ENCODE measurements at places on chromosomes 12 and 14.

- DNase-seq, result no peak
Observed at GRCh38 chr14:100292776-100293461, 13.3 kb downstream of the SLC25A29 start.

GRCh38 chr12:121668750-121669520 lies 519 bp downstream of the MORN3 start:
- no peak for DNase-seq

DNA sequence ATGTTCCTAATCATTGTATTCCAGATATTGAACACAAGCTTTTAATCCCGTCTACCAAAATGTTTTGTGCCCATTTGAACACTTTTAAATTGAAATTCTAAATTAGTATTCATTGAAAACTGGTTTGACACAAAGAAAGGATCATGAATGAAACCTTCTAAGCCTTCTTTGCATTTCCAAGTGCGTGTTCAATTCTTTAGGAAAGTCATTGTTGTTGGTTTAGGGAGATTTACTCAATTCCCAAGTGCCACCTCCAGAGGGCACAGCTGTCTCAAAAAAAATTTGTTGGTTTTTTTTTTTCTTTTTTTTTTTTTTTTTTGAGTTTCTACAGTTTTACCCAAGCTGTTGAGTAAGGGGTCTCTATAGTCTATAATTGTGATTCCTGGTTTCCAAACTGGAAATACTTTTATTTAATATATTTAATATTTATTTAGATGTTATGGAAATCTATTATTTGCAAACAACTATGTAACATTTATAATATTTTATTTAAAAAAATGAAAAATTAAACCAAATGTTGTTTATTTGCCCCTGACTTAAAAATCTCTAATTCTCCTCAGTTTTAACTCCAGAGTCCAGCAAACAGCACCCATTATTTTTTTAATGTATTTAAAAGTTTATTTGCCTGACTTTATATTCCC lies 79.9 kb downstream of the NEDD1 start:
- peak; percentile 75 for DNase-seq

- no peak for DNase-seq
Observed at GRCh38 chr12:52054833-52055730, 3.8 kb downstream of the NR4A1 start.

DNA sequence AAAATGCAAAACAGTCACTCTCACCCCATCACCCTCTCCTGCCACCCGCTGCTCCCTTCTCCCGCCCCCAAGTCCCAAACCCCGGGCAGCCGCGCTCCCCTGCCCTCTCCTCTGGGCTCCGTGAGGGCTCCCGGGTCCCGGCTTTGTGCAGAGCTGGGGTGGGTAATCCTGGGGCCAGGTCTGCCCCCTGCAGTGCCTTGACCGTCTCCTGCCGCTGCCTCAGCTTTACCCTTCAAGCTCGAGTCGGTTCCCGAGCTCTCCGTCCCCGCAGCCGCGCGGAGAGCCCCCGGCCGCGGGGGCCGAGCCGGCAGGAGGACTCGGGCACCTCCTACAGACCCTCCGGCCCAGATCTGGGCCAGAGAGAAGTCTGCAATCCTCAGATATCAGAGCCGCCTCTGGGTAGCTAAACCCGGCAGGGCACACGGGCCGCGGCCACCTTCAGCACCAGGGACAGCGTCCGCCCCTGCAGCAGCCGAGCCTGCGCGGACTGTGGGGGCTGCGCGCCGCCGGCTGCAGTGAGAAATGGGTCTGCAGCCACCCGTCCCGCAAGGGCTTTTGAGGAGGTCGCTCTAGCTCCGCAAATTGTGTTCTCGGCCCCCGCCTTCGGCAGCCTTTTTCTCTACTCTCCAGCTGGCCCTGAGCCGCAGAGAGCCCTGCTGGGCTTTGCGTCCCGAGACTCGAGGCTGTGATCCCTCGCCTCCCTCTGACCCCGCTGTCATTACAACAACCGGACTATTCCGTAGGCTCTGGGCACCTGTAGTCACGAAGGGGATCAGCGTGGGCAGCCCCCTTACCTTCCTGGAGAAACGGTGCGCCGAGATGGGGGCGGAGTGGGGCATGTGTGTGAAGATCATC lies 1.2 kb downstream of the PRMT8 start:
- no peak for DNase-seq

- DNase-seq, result no peak
Observed at GRCh38 chr14:38209572-38210557, 2.2 kb downstream of the SSTR1 start.

GRCh38 chr14:90697577-90698206 lies 118.5 kb downstream of the TTC7B start:
- DNase-seq, result peak; percentile 49

- no peak for DNase-seq
Observed at GRCh38 chr12:1974812-1975211, 29.4 kb downstream of the DCP1B start.

DNA sequence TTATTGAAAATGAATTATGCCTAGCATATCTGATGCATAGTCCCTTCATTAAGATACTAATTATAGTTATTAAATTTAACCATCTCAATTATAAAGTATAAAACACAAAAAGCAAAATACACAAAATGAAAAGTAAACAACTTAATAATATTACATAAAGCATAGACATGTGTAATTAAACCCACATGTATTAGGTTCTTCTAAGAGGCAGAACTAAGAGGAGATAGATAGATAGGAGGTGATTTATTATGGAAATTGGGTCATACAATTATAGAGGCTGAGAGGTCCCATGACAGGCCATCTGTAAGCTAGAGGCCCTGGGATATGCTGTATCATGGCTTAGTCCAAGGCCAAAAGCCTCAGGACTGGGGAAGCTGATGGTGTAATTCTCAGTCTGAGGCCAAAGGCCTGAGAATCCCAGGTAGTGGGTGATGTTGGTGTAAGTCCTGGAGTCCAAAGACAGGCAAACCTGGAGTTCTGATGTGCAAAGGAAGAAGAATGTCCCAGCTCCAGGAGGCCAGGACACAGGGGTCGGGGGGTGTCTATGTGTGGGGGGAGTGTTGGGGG lies 953.3 kb downstream of the TRHDE start:
- DNase-seq, result no peak

Data from NCI-H748 treated with DMSO at 0.1 percent for 48 hours (cell line).